Aorta (tissue), 5 donors: ENCODE measurements at places on chromosomes 4 and X. TPM values are rescaled to one million over a fixed set of nuclear protein-coding genes. Genes with fewer than 3 reads are reported as not detected.

CENPE gene
- total RNA-seq = 3.4 TPM

GLOD5 gene
- total RNA-seq = not detected

ADAMTS3 gene
- 4.2 TPM for total RNA-seq

BBS12 gene
- 3.8 TPM for total RNA-seq

- no peaks in the 10 kb centered on the region for H3K36me3 ChIP-seq
- no peaks in the 10 kb centered on the region for H3K27me3 ChIP-seq
- no peak overlapping the region for H3K27ac ChIP-seq
- H3K4me3 ChIP-seq = no peak overlapping the region
- DNase-seq = no peak
- H3K4me1 ChIP-seq = no peaks in the 10 kb centered on the region
Measured at GRCh38 chrX:63506320-63506719, 155.2 kb upstream of the SPIN4 start.

ARR3 gene
- not detected for total RNA-seq

- H3K36me3 ChIP-seq = no peaks in the 10 kb centered on the region
- no peaks in the 10 kb centered on the region for H3K27me3 ChIP-seq
- H3K27ac ChIP-seq = no peak overlapping the region
- DNase-seq = no peak
Measured at GRCh38 chrX:63349307-63349706, 1.8 kb downstream of the SPIN4 start.

- DNase-seq = no peak
- no peaks in the 10 kb centered on the region for H3K4me1 ChIP-seq
- H3K27ac ChIP-seq = no peak overlapping the region
- H3K27me3 ChIP-seq = no peaks in the 10 kb centered on the region
Measured at GRCh38 chr4:182582245-182582644, 334.9 kb downstream of the DCTD start.

DNA sequence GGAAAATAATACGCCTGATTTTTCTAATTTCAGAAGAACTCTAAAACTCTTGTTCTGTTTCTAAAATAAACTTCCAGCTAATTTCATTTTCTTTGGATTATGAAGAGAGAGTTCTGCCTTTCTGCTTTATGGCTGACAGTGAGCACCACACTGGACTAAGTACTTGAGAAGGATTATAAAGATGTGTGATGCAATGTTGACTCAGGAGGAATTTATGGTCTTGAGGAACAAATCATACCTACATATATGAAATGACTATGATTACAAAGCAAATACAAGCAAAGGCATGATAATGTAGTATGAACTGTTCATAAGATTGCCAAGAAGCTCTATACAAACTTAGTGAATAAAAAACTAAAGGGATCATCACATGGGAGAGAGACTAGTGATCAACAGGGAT is 13.0 kb upstream of the SLC25A5 start:
- no peak for DNase-seq
- H3K27me3 ChIP-seq = no peaks in the 10 kb centered on the region
- no peak overlapping the region for H3K4me3 ChIP-seq
- H3K4me1 ChIP-seq = no peaks in the 10 kb centered on the region
- H3K27ac ChIP-seq = no peak overlapping the region

GRCh38 chr4:157072002-157072401 is 3.9 kb upstream of the GLRB start:
- no peaks in the 10 kb centered on the region for H3K36me3 ChIP-seq

RASL11B gene
- total RNA-seq = 5.7 TPM

DNA sequence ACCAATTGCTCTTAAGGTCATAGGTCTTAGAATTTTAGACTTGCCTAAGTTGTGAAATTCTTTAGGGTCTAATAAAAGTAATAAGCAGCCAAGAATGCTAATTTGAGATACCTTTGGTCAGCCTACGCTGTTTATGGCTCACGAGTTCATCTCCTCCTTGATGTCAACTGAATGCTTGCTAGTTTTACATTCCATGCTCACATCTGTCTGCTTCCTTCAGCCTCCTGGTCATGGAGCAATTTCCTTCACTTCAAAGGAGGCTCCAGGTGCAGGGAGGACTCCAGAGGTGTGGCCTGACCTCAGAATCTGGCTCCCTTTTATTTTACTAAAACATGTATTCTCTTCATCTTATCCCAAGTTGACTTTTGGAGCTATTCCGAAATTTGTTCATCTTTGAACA is 23.3 kb upstream of the LNX1 start:
- no peak overlapping the region for H3K4me3 ChIP-seq
- DNase-seq = no peak
- H3K27me3 ChIP-seq = no peaks in the 10 kb centered on the region

CNKSR2 gene
- 5.4 TPM for total RNA-seq

ADGRG4 gene
- 0.32 TPM for total RNA-seq

HS3ST1 gene
- 6.9 TPM for total RNA-seq

CDKL5 gene
- 21.9 TPM for total RNA-seq

DNA sequence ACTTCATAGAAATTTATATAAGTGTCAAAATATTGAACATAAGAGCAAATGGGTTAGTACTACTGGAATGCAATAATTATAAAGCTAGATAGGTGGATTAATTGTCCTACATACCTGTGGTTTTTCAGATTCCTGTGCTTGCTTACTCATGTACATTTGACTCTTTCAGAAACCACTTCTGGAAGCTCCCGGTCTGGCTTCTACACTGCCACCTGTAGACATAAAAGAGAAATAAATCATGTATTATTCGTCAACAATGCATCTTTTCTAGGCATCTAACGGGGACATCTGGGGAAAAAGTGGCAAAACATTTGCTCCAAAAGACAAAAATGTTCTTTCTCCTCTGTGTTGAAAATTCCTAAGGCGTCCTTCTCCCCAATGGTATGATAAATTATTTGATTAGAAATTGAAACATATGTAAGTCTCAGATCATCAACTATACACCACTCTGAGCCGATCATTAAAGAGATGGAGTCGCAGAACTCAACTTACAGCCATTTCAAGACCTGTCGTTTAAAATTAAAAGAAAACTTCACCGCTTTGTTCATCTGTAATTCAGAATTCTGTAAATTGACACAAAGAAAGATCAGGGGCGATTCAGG is 648.7 kb upstream of the DIPK2B start:
- H3K27ac ChIP-seq = no peak overlapping the region
- H3K27me3 ChIP-seq = no peaks in the 10 kb centered on the region
- no peak overlapping the region for H3K4me3 ChIP-seq
- H3K4me1 ChIP-seq = no peaks in the 10 kb centered on the region
- DNase-seq = no peak
- H3K36me3 ChIP-seq = no peaks in the 10 kb centered on the region

DNA sequence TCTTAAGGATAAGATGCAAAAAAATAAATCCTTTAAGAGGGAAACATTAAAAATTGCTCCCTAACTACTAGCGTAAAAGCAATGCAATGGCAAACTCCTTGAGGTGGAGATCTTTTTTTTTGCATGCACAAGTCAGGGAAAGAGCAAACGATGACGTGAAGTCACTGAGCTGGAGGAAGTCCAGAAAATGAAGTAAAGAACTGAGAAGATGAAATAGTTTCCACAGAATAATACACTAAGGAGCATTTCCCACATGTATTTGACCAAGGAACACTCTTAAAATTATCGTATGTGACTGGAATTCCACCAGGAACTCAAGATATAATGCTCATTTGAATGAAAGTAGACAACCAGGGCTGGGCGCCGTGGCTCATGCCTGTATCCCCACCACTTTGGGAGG is 21.0 kb upstream of the DOCK11 start:
- no peaks in the 10 kb centered on the region for H3K27me3 ChIP-seq
- H3K36me3 ChIP-seq = no peaks in the 10 kb centered on the region
- no peak overlapping the region for H3K4me3 ChIP-seq
- DNase-seq = no peak
- no peaks in the 10 kb centered on the region for H3K4me1 ChIP-seq
- H3K27ac ChIP-seq = no peak overlapping the region

GRCh38 chr4:75422998-75423397 is 91.2 kb downstream of the RCHY1 start:
- H3K27ac ChIP-seq = no peak overlapping the region
- no peak overlapping the region for H3K4me3 ChIP-seq
- H3K36me3 ChIP-seq = no peaks in the 10 kb centered on the region
- no peaks in the 10 kb centered on the region for H3K4me1 ChIP-seq
- no peak for DNase-seq
- no peaks in the 10 kb centered on the region for H3K27me3 ChIP-seq

AKAP4 gene
- total RNA-seq = not detected

GRCh38 chr4:87101543-87102199 is 118.7 kb downstream of the KLHL8 start:
- no peak for DNase-seq
- no peak overlapping the region for H3K4me3 ChIP-seq
- no peaks in the 10 kb centered on the region for H3K27me3 ChIP-seq
- H3K4me1 ChIP-seq = peaks cover 4% of the 10 kb centered on the region

CSAG1 gene
- total RNA-seq = not detected

- H3K4me1 ChIP-seq = no peaks in the 10 kb centered on the region
- no peak overlapping the region for H3K4me3 ChIP-seq
- no peak overlapping the region for H3K27ac ChIP-seq
- H3K27me3 ChIP-seq = no peaks in the 10 kb centered on the region
- DNase-seq = peak; percentile 73
Measured at GRCh38 chrX:65406532-65406931, 128.1 kb downstream of the LAS1L start.

FOXR2 gene
- not detected for total RNA-seq

EGFL6 gene
- total RNA-seq = 0.23 TPM

DNA sequence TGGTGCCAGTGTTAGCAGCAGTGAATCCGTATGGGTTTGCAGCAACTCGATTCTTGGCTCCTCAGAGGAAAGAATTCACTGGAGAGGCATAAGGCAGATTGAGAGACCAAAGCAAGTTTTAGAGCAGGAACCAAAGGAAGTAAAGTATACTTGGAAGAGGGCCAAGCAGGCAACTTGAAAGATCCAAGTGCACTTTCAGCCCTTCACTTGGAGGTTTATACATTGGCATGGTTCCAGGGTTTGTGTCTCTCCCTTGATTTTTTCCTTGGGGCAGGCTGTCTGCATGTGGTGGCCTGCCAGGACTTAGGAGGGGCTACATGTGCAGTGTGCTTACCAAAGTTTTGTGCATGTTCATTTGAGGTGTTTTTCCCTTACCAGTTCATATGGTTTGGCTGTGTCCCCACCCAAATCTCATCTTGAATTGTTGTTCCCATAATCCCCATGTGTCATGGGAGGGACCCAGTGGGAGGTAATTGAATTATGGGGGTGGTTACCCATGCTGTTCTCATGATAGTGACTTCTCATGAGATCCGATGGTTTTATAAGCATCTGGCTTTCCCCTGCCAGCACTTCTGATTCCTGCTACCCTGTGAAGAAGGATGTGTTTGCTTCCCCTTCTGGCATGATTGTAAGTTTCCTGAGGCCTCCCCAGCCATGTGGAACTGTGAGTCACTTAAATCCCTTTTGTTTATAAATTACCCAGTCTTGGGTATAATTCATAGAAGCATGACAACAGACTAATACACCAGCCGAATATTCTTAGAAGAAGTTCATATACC is 86.2 kb upstream of the TSPAN5 start:
- no peak overlapping the region for H3K27ac ChIP-seq
- no peak for DNase-seq
- no peaks in the 10 kb centered on the region for H3K36me3 ChIP-seq
- H3K4me1 ChIP-seq = no peaks in the 10 kb centered on the region

DNA sequence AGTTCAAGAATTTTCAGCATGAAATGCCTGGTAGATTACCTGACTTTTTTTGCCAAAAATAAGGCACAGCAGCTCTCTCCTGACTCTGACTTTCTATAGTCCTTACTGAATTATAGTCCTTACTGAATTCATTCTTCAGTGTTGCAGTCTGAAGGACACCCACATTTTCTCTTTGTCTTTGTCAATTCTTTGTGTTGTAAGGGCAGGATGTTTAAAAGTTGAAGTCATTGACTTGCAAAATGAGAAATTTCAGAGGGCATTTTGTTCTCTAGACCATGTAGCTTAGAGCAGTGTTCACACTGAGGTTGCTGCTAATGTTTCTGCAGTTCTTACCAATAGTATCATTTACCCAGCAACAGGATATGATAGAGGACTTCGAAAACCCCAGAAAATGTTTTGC is 168.0 kb downstream of the SOWAHB start:
- DNase-seq = no peak
- H3K4me1 ChIP-seq = peaks cover 4% of the 10 kb centered on the region
- no peak overlapping the region for H3K27ac ChIP-seq
- no peaks in the 10 kb centered on the region for H3K27me3 ChIP-seq

SASH3 gene
- 16.1 TPM for total RNA-seq

GABRQ gene
- total RNA-seq = not detected

- no peaks in the 10 kb centered on the region for H3K36me3 ChIP-seq
- DNase-seq = no peak
- H3K27ac ChIP-seq = no peak overlapping the region
- no peaks in the 10 kb centered on the region for H3K27me3 ChIP-seq
Measured at GRCh38 chr4:101288365-101289145, 58.8 kb downstream of the PPP3CA start.

EMCN gene
- total RNA-seq = 78.1 TPM

LUZP4 gene
- not detected for total RNA-seq

- H3K36me3 ChIP-seq = no peaks in the 10 kb centered on the region
- DNase-seq = no peak
- H3K27ac ChIP-seq = no peak overlapping the region
- H3K4me3 ChIP-seq = no peak overlapping the region
- no peaks in the 10 kb centered on the region for H3K27me3 ChIP-seq
Measured at GRCh38 chr4:99024481-99025275, 29.2 kb downstream of the METAP1 start.

DNA sequence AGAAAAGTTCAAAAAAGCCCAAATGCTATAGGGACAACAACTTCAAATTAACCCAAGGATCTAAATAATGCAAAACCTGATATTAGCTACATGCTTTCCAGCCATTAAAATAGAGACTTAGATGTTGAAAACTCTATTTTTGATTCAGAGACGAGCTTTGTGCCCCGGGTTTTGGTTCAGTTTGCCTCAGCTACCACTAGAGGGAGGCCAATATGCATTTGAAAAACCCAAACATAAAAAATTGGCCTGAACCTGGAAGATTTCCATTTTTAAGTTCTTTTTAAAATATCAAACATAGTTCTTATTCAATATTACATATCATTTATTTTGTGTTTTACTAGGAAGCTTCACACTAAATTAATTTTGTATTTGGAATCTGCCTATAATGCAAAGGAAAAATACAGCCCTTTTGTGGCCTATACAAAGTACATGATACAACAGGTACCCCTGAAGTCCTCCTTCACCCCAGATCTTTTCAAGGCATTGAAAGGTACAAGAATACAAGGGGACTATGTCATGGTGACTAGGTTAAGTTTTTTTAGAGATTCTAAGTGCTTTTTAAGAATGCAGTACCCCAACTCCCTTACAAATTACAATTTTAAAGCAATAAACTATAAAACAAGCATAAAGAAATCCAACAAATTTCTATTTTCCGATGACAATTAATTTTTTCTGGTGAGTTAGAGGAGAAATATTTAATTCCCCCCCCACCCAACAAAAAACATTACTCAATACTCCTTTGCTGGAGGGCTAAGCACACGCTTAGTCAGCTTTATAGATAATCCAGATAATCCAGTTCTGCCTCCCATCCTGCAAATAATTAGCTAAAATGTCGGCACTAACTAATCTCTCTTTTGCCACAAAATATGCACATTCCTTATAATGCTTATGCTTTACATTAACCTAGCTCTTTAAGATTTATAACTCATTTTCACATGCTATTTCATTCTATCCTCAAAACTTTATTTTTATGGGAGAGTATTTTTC is 97.7 kb upstream of the PTPN13 start:
- H3K27me3 ChIP-seq = no peaks in the 10 kb centered on the region
- H3K27ac ChIP-seq = no peak overlapping the region
- H3K4me3 ChIP-seq = no peak overlapping the region

GRCh38 chr4:48071191-48071590 is 54.6 kb downstream of the NIPAL1 start:
- H3K36me3 ChIP-seq = no peaks in the 10 kb centered on the region
- no peak overlapping the region for H3K4me3 ChIP-seq
- DNase-seq = no peak
- H3K4me1 ChIP-seq = no peaks in the 10 kb centered on the region
- no peaks in the 10 kb centered on the region for H3K27me3 ChIP-seq

SSX2 gene
- total RNA-seq = not detected
